ENCODE measurements at places on chromosomes 5 and 9.

- no peak for DNase-seq
Measured at GRCh38 chr5:178589180-178590140, 733 bp downstream of the COL23A1 start.

DNA sequence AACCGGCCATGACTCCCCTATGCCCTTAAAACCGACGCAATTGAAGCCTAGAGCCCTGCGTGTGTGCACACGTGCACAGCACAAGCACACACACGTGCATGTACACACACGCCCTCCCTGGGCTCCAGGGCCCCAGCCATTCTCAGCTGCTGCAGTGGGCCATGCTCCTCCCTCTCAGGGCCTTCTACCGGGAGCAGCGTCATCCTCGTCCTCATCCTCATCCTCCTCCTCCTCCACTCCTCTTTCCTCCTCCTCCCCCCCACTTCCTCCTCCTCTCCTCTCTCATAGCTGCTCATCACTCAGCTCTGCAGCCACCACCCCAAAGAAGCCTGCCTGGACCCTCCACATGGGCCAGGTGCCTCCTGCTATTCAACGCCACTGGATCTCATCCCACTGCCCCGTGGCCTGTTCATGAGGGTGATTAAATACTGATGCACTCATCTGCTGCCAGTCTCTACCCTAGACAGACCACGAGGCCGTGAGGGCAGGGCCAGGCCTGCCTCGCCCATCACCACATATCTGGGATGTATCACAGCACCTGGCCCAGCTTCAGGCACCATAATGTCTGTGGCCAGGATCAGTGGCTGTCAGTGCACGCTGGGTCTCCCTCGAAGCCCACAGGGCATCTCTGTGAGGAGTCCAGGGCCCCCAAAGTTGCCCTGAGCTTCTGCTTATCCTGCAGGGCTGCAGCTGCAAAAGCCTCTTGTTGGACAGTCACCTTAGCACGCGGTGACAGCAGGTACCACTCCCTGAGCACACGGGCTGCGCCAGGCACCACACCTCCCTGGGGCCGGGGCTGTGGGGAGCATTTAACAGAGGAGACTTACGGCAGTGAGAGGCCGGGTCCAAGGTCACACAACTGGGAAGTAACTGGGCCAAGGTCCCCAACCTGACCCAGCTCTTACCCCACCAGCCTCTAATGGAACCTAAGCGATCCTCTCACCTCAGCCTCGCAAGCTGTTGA is 9.8 kb downstream of the FAM78A start:
- no peak for DNase-seq

DNA sequence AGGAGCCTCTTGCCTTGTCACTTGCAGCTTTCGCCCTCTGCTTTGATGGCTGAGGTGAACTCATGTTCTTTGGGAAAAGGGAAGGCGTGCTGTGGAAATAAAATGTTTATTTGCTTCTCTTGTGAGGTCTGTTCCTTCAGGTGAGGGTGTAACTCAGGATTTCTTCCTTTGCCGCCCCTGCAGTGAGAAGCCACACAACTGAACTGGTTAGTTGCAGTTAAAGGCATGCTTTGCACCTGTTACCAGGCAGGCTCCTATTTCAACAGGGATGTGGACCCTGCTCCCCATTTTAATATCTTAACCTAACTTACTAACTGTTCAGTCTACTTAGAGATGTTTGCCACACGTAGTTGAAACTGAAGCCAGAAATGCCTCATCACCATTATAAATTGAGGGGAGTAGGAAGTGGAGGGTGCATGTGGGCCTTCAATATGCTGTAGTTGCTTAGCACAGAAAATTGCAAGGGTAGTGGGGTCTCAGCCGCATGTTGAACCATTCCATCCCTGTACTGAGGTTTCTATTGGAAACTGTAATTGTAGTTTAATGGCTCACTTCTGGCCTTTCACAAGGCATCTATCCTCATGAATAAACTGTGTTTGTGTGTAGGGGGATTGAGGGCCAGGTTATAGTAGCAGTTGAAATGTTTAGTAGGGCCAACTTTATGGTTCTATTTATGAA is 7.9 kb downstream of the RACK1 start:
- no peak for DNase-seq

- no peak for DNase-seq
Measured at GRCh38 chr9:109817146-109817845, 37.3 kb downstream of the PALM2AKAP2 start.

DNA sequence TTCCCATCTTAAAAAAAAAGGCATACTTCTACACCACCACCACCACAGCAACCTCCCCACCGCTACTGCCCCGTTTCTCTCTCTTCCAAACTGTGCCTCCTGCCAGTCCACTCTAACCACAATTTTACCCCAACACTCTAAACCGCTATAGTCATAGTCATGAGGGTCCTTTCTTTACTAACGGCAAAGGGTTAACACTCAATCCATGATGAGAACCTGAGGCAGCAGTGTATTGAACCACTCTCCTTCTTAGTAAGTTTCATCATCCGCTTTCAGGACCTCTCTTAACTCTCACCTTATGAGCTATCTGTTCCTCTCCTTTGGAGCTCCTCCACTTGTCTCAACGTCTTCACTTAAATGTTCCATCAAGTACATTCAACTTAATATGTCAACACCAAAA is 34.0 kb downstream of the IDNK start:
- DNase-seq = no peak

DNA sequence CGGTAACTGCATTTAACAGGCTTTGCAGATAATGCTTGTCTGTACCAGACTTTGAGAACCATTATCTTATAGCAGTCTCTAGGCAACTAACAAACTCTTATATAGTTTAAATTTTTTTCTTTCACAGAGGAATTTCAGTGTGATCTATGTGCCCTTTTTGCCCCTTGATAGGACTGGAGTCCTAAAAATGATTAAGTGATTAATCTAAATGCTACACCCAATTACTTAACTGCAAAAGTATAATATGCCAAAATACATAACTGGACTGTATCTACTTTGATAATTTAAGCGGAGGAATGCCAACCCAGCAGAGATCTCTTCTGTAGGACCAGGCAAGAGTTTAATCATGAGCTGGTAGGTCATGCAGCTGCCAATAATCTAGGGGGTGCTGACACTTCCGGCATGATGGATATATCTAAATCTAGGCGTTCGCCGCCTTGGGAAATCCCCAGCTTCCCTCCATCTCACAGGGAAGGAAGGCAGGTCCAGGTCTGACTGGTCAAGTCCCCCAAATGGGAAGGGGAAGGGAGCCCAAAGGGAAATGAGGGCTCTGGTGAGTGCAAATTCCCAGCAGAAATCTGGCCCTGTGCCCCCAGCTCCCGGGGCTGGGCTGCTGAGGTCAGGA is 205.6 kb downstream of the GAPVD1 start:
- DNase-seq = no peak
